ENCODE measurements at places on chromosomes 3 and 15.
A peak's percentile ranks its signal among the peaks of the same experiment; 100 is the strongest.

DNA sequence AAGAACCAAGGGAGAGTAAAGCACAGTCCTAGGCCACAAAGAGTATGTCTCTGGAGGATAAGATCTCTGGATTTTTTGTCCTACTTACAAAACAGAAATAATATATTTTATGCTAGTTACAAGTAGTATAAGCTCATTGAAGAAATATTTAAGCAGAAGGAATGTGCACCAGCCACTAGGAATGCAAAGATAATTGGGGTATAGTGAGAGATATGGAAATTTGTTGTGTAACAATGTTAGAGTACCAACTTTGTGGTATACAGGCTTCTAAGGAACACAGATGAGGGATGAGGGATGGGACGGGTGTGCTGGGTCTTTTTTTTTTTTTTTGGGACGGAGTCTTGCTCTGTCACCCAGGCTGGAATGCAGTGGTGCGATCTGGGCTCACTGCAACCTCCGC is 26.5 kb downstream of the AKAP13 start:
- no peak for DNase-seq

GRCh38 chr3:184597829-184598573 is 36.4 kb downstream of the EPHB3 start:
- no peak for DNase-seq

DNA sequence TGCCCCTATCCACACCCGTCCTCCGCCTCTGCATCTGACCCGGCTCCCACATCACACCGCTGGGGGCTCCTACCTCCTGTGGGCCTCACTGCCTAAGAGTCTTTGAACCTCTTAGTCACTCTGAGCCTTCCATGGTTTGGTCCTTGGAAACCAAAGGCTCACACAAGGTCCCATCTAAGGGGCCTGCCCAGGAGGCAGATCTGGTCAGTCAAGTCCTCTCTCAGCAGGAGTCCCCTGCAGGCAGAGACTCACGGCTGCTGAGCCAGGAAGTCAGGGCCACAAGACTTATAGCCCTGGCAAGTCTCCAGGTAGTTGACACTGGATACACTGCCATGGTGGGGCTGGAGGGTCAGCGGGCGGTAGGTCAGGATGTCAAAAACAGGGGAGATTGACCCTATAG is 31.2 kb upstream of the ALDH1L1 start:
- DNase-seq = no peak

GRCh38 chr15:85646538-85647091 is 148.1 kb downstream of the KLHL25 start:
- DNase-seq = peak; percentile 8

GRCh38 chr15:74124759-74125158 is 5.6 kb upstream of the ISLR2 start:
- no peak for DNase-seq

DNA sequence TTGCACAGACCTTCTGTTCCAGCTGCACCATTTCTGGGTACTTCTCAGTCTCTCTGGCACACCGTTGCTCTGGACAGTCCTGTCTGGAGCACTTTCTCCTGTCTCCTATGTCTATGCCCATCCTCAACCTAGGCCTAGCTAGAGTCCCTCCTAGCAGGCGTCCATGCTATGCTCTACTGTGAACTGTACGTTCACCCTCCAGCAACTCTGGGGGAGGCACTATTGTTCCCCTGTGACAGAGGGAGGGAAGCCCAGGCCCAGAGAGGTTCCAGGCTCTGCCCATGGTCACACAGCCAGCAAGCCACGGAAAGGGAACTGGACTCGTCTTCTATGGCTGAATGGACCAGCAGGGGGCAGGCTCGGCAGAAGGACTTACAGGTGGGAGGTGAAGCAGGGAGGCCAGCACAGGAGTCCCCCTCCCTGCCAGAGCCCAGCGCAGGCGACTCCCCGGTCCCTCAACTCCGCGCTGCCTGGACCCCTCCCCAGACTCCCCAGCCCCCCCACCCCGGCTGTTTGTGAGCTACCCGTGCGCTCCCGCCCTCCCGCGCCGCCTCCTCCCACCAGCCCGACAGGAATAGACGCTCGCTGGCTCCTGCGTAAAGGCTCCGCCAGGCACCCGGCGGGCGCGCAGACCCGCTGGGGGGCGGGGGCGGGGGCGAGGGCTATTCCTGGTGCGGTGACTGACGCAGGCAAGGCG is 1.7 kb upstream of the LINGO1 start:
- DNase-seq = peak; percentile 27

GRCh38 chr3:122074621-122075265 is 19.6 kb downstream of the CD86 start:
- no peak for DNase-seq

GRCh38 chr15:89826671-89827655 is 12.3 kb upstream of the ANPEP start:
- no peak for DNase-seq

All from T-helper 9 cell (primary cell).